ENCODE measurements at places on chromosomes 3 and 15.

GRCh38 chr3:130825762-130826299 lies 68.1 kb upstream of the ATP2C1 start:
- DNase-seq, result no peak

GRCh38 chr15:48046813-48047438 lies 73.9 kb upstream of the SLC24A5 start:
- no peak for DNase-seq

DNA sequence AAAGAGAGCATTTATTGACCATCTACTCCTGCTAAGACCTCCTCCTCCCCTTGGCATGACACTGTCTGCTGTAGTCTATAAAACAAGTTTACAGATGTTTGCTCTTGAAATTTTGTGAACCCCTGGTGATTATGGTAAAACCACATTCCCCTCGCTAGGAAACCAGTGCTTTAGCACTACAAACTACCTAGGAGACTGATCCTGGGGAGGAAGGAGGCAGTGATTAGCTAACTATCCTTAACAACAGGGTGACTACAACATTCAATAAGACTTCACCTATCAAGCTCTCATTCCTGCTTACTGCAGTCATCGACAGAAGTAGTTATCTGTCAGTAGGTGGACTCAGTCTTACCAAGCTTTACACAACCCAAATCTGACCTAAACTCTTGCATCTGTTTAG lies 371.3 kb downstream of the TUSC7 start:
- DNase-seq, result no peak

DNA sequence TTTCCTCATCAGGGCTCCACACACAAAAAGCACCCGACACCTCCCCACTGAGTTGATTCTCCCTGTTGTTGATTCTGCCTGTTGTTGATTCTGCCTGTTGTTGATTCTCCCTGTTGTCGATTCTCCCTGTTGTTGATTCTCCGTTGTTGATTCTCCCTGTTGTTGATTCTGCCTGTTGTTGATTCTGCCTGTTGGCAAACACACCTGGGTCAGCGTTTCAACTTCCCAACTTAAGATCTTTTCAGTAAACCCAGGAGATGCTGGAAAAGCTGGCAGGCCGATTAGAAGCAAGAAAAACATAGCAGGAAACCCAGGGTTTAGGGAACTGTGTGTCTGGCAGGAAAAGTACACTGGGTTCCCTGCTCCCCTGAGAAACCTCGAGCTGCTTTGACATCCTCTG lies 47.9 kb downstream of the TNK2 start:
- DNase-seq, result no peak

DNA sequence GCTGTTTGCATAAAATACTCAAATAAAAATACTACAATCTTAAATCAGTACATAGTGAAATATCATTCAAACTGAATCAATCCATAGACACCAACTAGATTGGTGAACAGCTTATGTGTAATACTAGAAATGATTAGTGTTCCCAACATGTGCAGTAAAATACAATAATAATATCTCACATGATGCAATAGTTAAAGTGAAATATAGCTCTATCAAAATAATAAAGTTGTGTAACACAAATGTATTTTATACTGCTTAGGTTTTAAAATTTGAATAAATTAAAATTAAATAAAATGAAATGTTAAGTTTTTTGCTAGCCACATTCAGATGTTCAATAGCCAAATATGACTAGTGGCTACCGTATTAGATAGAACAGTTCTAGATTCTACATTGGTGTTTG lies 714.1 kb downstream of the ZNF385D start:
- no peak for DNase-seq
